ENCODE measurements at places on chromosomes 3 and 15.
A peak's percentile ranks its signal among the peaks of the same experiment; 100 is the strongest.

GRCh38 chr15:62753518-62754221, 288.9 kb upstream of the TPM1 start:
- DNase-seq, result no peak

DNA sequence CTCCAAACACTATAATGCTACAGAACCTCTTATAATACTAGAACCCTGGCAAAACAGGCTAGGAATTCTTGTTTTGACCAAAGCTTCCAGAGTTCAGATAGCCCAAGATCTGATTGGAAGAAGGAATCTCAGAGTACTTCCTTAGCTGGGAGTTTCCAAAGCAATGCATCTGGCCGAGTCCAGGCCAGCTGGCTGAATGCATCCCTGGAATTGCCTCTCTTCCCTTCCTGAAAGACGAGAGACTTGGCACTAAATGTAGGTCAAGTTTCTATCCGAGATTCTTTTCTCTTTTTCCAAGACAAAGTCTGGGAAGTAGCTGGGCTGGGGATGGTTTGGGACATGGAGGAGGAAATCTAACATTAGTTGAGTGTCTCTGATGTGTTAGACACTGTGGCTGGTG, 68.7 kb upstream of the ADPGK start:
- no peak for DNase-seq

DNA sequence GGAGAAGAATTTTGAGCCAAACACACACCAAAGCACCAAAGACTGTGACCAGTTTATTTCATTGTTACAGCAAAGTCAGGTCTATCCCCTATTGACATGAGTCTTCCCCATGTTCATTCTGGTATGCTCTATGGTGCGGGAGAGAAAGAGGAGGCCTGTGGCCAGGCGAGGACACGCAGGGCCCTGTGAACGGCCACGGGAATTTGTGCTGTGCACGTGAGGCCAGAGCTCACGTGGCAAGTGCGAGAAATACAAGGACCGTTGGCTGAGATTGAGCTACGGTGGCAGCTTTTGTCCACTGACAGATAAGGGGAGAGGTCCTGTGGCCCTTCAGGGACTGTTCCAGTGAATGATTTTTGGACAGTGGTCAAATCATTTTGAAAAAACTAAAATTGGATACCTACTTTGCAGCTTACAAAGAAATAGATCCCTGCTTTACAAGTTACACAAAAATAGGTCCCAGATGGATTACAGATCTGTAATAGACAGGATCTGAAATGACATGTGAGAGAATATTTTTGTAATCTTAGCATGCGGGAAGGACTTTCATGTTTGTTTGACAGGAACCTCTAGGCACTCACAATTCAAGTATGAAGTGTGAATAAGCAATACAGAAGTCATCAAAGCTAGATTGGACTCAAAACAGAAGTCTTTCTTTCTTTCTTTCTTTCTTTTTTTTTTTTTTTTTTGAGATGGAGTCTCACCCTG, 9.2 kb downstream of the ZSCAN2 start:
- no peak for DNase-seq

DNA sequence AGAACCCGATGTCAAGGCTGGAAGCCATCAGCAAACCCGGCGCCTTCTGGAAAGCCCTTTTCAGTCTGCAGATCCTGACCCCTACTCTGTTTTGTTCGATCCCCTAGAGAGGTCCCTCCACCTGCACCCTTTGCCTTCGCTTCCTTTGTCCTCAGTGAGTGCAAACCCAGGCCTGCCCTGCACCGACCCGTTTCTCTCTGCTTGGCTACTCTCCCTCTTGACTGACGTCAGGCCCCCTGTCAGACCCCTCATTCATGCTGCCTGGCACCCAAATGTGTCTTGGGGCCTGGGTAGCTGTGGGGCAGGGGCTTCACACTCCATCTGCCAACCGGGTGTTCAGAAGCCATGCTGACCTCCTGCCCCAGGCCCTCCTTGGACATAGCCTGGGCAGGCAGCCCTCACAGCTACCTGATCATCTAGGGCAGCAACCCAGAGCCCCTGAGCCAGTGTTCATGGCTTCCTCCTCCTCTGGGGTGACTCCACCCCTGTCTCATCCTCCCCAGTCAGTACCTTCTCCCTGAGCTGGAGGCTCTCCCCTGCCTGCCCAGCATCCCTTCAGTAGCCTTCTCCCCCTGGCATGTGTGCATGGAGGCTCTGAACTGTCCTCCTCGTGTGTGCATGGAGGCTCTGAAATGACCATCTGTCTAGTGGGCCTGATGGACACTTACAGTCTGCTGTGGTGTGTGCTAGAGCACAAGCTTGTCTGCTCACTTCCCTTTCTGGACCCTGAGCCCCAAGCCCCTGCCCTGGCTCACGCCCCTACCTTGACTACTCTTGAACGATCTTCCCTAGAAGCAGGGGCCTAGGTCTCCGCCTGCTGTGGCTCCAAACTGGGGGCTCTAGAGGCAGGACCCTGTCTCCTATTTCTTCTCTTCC, 69.4 kb downstream of the EXOG start:
- DNase-seq, result no peak

DNA sequence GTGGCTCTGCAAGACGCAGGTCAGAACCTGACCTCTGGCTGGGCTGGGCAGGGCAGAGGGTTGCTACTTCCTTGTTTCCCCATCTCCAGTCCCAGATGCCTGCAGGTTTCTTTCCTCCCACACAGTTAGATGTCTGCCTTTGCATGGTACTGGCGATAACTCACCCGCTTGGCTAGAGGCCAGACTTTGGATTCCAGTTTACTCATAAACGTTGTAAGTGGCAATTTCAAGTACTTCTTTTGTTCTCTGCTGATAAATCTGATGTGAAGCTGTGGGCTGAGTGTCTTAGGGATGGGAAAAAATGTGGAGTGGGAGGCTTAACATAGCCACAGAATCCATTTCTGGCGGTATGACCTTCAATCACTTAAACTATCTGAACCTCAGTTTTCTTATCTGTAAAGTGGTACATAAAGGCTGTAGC, 194.2 kb downstream of the EBLN2 start:
- DNase-seq, result peak; percentile 74

DNA sequence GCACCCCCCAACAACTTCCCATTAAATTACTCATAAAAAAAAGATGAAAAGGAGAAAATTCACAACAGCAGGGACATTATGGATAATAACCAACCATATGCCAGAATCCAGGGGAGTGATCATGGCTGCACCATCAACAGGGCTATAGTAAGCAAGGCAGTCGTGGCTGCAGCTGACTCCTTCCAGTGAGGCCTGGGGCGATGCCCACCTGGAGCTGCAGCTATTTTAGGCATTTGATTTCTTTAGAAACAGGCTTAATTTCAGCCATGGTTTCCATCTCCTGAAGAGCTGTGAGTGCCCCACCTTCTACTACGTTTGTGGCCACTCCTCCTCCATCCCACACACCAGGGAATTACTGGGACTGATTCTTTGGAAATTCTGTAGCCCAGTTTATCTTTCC, 84.0 kb downstream of the MINAR1 start:
- DNase-seq, result no peak

GRCh38 chr3:135762188-135762856, 203.2 kb upstream of the PPP2R3A start:
- no peak for DNase-seq

GRCh38 chr15:62799919-62800318, 242.6 kb upstream of the TPM1 start:
- no peak for DNase-seq

- DNase-seq, result no peak
Observed at GRCh38 chr3:98540346-98540745, 8.6 kb downstream of the GPR15 start.

DNA sequence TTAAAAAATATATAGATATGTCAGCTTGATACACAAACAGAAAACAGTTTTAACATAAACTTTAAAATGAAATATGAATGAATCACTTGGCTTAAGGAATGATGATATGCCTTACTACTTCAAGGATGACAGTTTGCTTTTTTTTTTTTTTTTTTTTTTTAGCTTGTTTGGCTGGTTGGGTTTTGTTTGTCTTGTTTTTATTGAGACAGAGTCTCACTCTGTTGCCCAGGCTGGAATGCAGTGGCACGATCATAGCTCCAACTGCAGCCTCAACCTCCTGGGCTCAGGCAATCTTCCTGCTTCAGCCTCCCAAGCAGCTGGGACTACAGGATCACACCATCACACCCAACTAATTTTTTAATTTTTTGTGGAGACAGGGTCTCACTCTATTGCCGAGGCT, 14.5 kb downstream of the LRRC2 start:
- no peak for DNase-seq

- DNase-seq, result no peak
Observed at GRCh38 chr15:38843051-38843501, 278.5 kb upstream of the RASGRP1 start.

DNA sequence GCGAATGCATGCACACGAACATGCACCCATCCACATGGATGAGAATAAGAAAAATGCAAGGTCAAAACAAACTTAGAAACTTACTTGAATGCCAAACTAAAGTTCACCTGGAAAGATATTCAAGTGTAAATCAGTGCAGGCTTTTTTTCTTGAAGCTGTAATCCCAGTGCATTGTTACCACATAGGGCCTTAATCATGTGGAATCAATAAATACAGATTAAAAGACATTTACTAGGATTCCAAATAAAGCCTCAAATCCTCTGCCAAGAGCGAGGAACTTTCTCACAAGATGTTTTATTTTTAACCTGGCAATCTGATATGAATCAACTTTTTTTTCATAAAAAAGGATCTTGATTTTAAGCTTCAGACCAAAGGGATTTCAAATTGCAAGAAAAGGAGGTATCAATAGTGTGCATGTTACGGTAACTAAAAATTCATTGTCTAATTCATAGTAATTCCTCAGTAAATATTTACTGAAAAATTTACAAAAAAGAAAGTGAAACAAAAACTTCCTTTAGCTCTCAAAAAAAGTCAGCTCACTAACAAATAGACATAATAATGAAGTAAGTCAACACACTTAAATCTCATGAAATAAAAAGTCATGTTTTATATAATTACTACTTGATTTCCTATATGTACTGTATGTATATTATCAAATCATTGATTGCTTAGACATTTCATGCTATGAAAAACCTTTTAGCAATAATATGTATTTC, 978.6 kb downstream of the PLOD2 start:
- DNase-seq, result no peak

Measured in NCI-H2029 (cell line).